Type B pancreatic cell (in vitro differentiated cells): ENCODE measurements at places on chromosomes 5 and 9. TPM values are rescaled to one million over a fixed set of nuclear protein-coding genes. Genes with fewer than 3 reads are reported as not detected.

DNA sequence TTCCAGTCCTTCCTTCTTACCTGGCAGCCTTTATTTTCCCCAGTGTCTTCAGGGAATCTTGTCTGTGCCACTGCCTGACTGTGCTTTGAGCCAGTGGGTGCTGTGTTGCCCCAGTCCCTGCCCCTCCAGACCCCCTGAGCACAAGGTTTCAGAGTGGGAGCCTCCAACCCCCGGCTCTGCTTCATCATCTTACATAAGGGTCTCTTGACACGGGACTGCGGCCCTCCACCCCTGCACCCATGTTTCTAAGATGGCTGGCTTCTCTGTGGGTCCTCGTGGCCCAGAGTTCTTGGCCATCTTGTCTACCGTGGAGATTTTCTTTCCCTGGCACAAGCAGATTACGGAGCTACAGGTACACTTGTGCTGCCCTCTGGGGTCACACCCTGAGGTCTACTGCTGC is 194.1 kb downstream of the CACNA1B start:
- peaks cover 3% of the 10 kb centered on the region for H3K27me3 ChIP-seq
- no peaks in the 10 kb centered on the region for H3K36me3 ChIP-seq

GRCh38 chr5:95162231-95162992 is 122.5 kb downstream of the MCTP1 start:
- no peak overlapping the region for H3K27ac ChIP-seq
- H3K4me3 ChIP-seq: no peak overlapping the region
- H3K4me1 ChIP-seq: no peaks in the 10 kb centered on the region

GRCh38 chr5:59485629-59486439 is 407.7 kb downstream of the PDE4D start:
- DNase-seq: no peak
- H3K36me3 ChIP-seq: peaks cover 4% of the 10 kb centered on the region
- no peak overlapping the region for H3K4me3 ChIP-seq

GRCh38 chr9:31587146-31587545 is 797.3 kb upstream of the ACO1 start:
- no peak overlapping the region for H3K4me3 ChIP-seq
- H3K27me3 ChIP-seq: no peaks in the 10 kb centered on the region
- H3K36me3 ChIP-seq: no peaks in the 10 kb centered on the region
- peaks cover 4% of the 10 kb centered on the region for H3K4me1 ChIP-seq

- H3K36me3 ChIP-seq: no peaks in the 10 kb centered on the region
- H3K4me3 ChIP-seq: no peak overlapping the region
- H3K4me1 ChIP-seq: no peaks in the 10 kb centered on the region
- H3K27ac ChIP-seq: no peak overlapping the region
- DNase-seq: no peak
Measured at GRCh38 chr9:75545287-75545686, 345.2 kb upstream of the PCSK5 start.

- no peaks in the 10 kb centered on the region for H3K27me3 ChIP-seq
- H3K27ac ChIP-seq: no peak overlapping the region
- no peak for DNase-seq
- H3K4me3 ChIP-seq: no peak overlapping the region
- H3K4me1 ChIP-seq: peaks cover 16% of the 10 kb centered on the region
Measured at GRCh38 chr9:124698265-124698664, 72.8 kb downstream of the NR6A1 start.

GRCh38 chr5:62152394-62153087 is 153.5 kb upstream of the KIF2A start:
- no peaks in the 10 kb centered on the region for H3K4me1 ChIP-seq
- no peaks in the 10 kb centered on the region for H3K27me3 ChIP-seq
- DNase-seq: no peak

GRCh38 chr5:95281226-95281625 is 3.7 kb downstream of the MCTP1 start:
- peaks cover 14% of the 10 kb centered on the region for H3K4me1 ChIP-seq
- H3K4me3 ChIP-seq: peak overlapping the region; percentile 61
- no peak for DNase-seq
- peaks cover 44% of the 10 kb centered on the region for H3K27me3 ChIP-seq

- no peak overlapping the region for H3K4me3 ChIP-seq
- H3K27ac ChIP-seq: no peak overlapping the region
- H3K27me3 ChIP-seq: no peaks in the 10 kb centered on the region
- peaks cover 24% of the 10 kb centered on the region for H3K36me3 ChIP-seq
- H3K4me1 ChIP-seq: peaks cover 4% of the 10 kb centered on the region
Measured at GRCh38 chr5:138999674-139000073, 124.5 kb upstream of the LRRTM2 start.

DNA sequence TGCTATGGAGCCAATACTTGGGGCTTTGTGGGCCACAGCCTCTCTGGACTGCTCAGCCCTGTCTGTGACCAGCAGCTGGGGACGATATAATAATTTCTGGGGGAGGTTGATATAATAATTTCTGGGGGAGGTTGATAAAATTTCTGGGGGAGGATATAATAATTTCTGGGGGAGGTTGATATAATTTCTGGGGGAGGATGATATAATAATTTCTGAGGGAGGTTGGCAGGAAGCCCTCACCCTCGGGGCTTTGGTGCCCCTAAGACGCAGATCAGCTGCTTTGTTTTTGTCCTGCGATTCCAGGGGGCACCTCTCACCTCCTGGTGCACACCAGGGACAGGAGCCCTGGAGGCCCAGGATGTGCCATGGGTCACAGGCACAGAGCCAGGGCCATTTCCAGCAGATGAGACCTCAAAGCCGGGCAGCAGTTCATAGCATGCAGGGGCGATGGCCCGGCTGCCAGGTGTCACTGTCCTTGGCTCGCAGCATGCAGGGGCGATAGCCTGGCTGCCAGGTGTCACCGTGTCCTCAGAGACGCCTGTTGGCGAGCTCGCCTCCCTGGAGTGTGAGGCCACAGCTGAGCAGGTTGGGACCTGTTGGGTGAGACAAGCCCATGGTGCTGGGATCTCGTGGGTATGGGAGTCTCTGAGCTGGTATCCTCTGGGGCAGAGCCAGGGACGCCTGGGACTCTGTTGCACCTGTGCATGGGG is 3.8 kb upstream of the TOR4A start:
- H3K4me3 ChIP-seq: no peak overlapping the region
- no peak for DNase-seq
- peaks cover 17% of the 10 kb centered on the region for H3K4me1 ChIP-seq
- H3K36me3 ChIP-seq: no peaks in the 10 kb centered on the region

GRCh38 chr9:113875459-113876150 is 504 bp upstream of the ZNF618 start:
- peak overlapping the region; percentile 77 for H3K4me3 ChIP-seq
- no peak for DNase-seq
- H3K36me3 ChIP-seq: peaks cover 6% of the 10 kb centered on the region
- no peak overlapping the region for H3K27ac ChIP-seq
- H3K27me3 ChIP-seq: peaks cover 12% of the 10 kb centered on the region

DNA sequence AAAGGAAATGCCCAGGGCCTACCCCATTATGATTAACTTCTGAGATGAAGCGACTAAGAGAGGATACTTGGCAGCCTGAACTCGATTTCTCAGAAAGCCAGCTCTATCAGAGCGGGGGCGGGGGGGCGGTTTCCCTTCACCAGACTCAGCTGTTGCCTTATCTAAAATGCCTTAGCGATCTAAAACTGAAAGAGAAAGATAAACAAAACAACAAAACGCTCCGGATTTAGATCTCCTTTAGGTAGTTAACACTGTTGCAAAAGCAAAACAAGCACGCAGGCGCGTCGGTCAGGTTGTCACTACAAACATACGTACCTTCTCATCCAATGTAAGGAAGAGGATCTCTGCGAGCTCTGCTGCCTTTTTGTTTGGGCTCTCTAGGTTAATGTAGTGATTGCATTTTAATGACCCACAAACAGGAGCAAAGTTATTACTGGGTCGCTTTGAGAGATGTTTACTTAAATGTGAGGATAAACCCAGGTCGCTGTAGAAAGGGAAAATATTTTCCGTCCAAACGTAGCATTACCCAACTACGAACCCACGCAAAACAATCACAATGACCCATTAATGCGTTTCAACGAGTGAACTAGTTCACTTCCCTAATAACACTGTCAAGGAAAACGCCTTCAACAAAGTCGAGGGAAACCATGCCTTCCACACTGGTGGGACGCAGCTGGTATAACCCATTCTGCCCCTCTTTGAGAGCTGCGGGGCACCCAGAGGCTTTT is 982 bp downstream of the EPB41L4A start:
- peaks cover 22% of the 10 kb centered on the region for H3K4me1 ChIP-seq
- peak overlapping the region; percentile 87 for H3K4me3 ChIP-seq
- peak overlapping the region; percentile 84 for H3K27ac ChIP-seq
- DNase-seq: no peak
- peaks cover 5% of the 10 kb centered on the region for H3K36me3 ChIP-seq

DNA sequence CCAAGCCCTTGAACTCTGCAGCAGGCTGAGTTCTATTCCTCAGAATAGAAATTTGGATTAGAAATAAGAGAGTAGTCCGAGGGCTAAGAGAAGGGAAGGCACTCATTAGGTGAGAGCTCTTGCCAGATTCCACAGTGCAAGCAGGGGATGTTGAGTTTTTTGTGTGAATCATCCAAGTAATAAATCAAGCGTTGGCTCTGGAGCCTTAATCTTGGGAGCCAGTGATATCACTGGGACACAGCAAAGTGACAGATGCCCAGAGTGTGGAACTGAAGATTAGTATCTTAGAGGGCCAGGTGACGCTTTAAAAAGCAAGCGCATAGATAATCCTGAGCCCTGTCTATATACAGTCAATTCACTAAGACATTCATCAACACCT is 60.3 kb downstream of the FOXD1 start:
- no peaks in the 10 kb centered on the region for H3K36me3 ChIP-seq
- H3K4me3 ChIP-seq: no peak overlapping the region
- peaks cover 10% of the 10 kb centered on the region for H3K4me1 ChIP-seq
- peaks cover 26% of the 10 kb centered on the region for H3K27me3 ChIP-seq
- no peak for DNase-seq

DNA sequence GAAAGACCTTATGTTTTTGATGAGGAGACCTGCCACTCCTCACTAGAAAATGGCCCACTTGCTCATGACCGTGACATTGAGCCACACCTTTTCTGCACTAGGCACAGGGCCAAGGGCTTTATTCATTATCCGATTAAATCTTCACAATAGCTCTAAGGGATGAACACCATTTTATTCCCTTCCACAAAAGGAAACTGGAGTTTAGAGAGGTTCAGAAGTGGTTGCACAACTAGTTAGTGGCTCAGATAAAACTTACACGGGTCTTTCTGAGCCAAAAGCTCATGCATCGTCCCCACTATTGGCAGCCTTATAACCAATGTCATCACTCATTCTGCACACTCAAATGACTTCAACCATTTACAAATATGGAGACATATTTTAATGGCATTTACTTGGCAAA is 39.4 kb downstream of the SUSD1 start:
- no peak for DNase-seq
- H3K36me3 ChIP-seq: peaks cover 22% of the 10 kb centered on the region
- H3K27ac ChIP-seq: peak overlapping the region; percentile 51
- H3K4me1 ChIP-seq: no peaks in the 10 kb centered on the region
- no peak overlapping the region for H3K4me3 ChIP-seq

The PCDHGB2 gene
- total RNA-seq: 0.94 and 0.95 TPM in 2 replicates

The DDX4 gene
- not detected in 2 replicates for total RNA-seq

The ISCA1 gene
- total RNA-seq: 33.2 and 36.8 TPM in 2 replicates

The CD180 gene
- not detected in 2 replicates for total RNA-seq

The GABBR2 gene
- total RNA-seq: 6.3 and 6.4 TPM in 2 replicates

The AP3S1 gene
- 77.5 and 78.1 TPM in 2 replicates for total RNA-seq

The DENND1A gene
- 12.8 and 19.9 TPM in 2 replicates for total RNA-seq

The CBY3 gene
- total RNA-seq: not detected in 2 replicates

The FOXD4L4 gene
- total RNA-seq: 0.51 TPM in 1 of 2 replicates, not detected in the other

The PCDHGA10 gene
- 9.8 and 18.5 TPM in 2 replicates for total RNA-seq
